ENCODE measurements at places on chromosomes 13 and 19. TPM values are rescaled to one million over a fixed set of nuclear protein-coding genes. Genes with fewer than 3 reads are reported as not detected.

Gene ZNF708
- 1.7 TPM for polyA plus RNA-seq

Gene PINLYP
- polyA plus RNA-seq, result 1.4 TPM

Gene CEBPA
- 0.04 TPM for polyA plus RNA-seq

GRCh38 chr19:41362143-41362847, 1.7 kb downstream of the B9D2 start:
- H3K36me3 ChIP-seq, result no peaks in the 10 kb centered on the region
- no peak overlapping the region for H3K4me3 ChIP-seq
- H3K27me3 ChIP-seq, result no peaks in the 10 kb centered on the region
- DNase-seq, result no peak
- peaks cover 7% of the 10 kb centered on the region for H3K4me1 ChIP-seq
- no peak overlapping the region for H3K27ac ChIP-seq

- no peaks in the 10 kb centered on the region for H3K27me3 ChIP-seq
- peak overlapping the region; percentile 63 for H3K4me3 ChIP-seq
- H3K36me3 ChIP-seq, result peaks cover 2% of the 10 kb centered on the region
- peak; percentile 6 for DNase-seq
- peaks cover 19% of the 10 kb centered on the region for H3K4me1 ChIP-seq
These were observed 757 bp upstream of the CLEC11A start for GRCh38 chr19:50722201-50723013.

DNA sequence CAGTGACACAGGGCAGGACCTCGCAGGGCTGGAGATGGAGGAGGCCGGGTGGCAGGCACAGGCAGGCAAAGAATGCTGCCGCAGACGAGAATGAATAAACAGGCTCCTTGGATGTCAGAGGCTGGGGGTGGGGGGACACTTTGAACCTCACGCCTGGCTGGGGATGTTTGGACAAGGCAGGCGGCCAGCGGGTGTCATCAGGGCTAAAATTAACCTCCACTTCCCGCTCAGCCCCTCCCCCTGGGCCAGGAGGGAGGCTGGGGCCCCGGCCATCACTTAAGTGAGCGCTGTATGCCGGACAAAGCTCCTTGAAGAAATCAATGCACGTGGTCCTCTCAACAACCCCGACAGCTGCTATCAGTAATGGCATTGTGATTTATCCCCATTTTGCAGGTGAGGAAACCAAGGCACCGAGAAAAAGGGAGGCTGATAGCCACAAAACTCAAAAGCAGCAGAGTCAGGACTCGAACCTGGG, 10.3 kb upstream of the FUT5 start:
- peak; percentile 74 for DNase-seq
- no peaks in the 10 kb centered on the region for H3K36me3 ChIP-seq
- no peak overlapping the region for H3K4me3 ChIP-seq

GRCh38 chr19:30969591-30969990, 379.6 kb downstream of the TSHZ3 start:
- H3K4me1 ChIP-seq, result no peaks in the 10 kb centered on the region
- DNase-seq, result no peak
- H3K27ac ChIP-seq, result no peak overlapping the region
- no peaks in the 10 kb centered on the region for H3K36me3 ChIP-seq
- H3K27me3 ChIP-seq, result no peaks in the 10 kb centered on the region

Gene ELSPBP1
- polyA plus RNA-seq, result not detected

DNA sequence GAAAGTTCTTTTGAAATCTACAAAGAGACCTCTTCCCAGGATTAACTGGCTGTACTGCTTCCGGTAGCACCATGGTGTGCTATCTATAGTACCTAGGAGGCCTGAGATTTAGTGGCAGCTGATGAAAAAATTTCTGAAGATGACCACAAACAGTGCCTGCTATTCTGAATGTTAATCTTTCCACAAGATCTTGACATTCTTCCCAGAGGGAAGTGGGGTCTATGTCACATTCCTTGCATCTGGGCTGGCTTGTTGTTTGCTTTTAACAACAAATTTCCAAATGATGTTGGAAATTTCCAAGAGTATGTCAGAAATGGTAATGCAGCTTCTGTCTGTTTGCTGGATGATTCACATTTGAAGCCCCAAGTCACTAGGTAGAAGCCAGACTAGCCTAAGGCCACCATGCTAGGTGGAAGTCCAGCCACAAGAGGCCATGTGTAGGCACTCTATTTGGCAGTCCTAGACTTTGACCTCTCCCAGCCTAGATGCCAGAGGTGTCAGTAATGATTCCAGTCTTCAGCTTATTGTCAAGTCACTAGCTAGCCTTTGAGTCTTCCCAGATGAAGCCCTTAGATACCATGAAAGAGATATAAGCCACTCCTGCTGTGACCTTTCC, 22.1 kb downstream of the SPART start:
- no peak overlapping the region for H3K27ac ChIP-seq
- H3K36me3 ChIP-seq, result peaks cover 34% of the 10 kb centered on the region

DNA sequence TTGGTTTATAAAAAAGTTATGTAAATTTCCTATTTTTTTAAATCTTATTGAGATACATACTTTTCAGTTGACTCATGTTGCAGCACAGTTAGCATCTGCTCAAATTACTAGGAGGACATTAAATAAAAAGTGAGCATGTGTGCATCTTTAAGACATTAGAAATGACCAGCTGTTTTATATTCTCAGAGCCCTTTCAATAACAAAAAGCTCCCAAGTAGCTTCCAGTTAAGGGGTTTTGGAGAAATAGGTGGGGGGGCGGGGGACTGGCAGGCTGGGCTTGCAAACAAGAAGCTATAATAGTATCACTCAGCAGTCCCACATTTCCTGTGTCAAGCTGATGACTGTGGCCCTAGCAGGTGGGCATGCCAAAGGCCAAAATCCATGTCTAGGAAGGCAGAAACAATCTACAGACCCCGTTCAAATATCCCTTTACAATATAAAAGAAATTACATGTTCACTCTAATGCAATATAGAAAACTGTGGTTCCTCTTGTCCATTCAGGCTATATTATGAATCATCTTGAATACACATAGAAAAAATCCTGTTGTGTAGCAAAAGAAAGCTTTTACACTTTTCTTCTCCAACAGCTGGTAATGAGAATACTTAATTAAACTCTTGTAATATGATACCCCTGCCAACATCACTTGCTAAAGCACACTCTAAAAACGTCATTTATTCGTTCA, 1713.2 kb upstream of the SLC10A2 start:
- no peaks in the 10 kb centered on the region for H3K36me3 ChIP-seq
- H3K27ac ChIP-seq, result no peak overlapping the region
- peak; percentile 64 for DNase-seq
- H3K4me1 ChIP-seq, result 0 out of 2 replicates have a peak, but pooled peaks cover 2% of the 10 kb centered on the region
- H3K4me3 ChIP-seq, result no peak overlapping the region
- H3K27me3 ChIP-seq, result no peaks in the 10 kb centered on the region

DNA sequence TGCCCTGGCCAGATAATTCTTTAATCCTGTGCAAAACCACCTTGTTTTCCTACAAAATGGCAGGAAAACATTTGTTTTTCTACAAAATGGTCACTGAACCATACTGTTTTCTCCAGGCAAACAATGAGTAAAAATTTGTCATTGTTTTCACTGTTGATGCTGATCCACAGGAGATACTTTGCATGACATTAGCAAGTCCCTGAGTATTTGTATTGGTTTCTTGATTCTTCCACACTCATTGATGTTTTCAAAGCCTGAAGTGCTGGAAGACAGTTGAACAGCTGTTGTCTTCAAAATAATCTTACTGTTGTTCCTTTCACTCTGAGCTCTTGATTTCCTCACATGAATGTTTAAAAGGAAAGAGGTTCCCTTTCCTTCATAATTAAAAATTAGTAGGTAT, 123.1 kb upstream of the HTR2A start:
- H3K4me1 ChIP-seq, result no peaks in the 10 kb centered on the region
- no peak for DNase-seq
- no peaks in the 10 kb centered on the region for H3K36me3 ChIP-seq

GRCh38 chr13:30364133-30364532, 56.8 kb upstream of the KATNAL1 start:
- no peaks in the 10 kb centered on the region for H3K36me3 ChIP-seq
- H3K4me3 ChIP-seq, result no peak overlapping the region
- H3K27me3 ChIP-seq, result no peaks in the 10 kb centered on the region
- peaks cover 16% of the 10 kb centered on the region for H3K4me1 ChIP-seq

GRCh38 chr19:40174092-40174491, 17.1 kb upstream of the MAP3K10 start:
- no peak overlapping the region for H3K27ac ChIP-seq
- H3K4me3 ChIP-seq, result no peak overlapping the region
- no peak for DNase-seq
- no peaks in the 10 kb centered on the region for H3K4me1 ChIP-seq

Gene LILRB5
- not detected for polyA plus RNA-seq

GRCh38 chr13:64767054-64767453, 2463.1 kb downstream of the PCDH9 start:
- H3K4me3 ChIP-seq, result no peak overlapping the region
- DNase-seq, result no peak
- no peak overlapping the region for H3K27ac ChIP-seq
- H3K27me3 ChIP-seq, result no peaks in the 10 kb centered on the region
- no peaks in the 10 kb centered on the region for H3K36me3 ChIP-seq

Gene JUND
- 101 TPM for polyA plus RNA-seq

DNA sequence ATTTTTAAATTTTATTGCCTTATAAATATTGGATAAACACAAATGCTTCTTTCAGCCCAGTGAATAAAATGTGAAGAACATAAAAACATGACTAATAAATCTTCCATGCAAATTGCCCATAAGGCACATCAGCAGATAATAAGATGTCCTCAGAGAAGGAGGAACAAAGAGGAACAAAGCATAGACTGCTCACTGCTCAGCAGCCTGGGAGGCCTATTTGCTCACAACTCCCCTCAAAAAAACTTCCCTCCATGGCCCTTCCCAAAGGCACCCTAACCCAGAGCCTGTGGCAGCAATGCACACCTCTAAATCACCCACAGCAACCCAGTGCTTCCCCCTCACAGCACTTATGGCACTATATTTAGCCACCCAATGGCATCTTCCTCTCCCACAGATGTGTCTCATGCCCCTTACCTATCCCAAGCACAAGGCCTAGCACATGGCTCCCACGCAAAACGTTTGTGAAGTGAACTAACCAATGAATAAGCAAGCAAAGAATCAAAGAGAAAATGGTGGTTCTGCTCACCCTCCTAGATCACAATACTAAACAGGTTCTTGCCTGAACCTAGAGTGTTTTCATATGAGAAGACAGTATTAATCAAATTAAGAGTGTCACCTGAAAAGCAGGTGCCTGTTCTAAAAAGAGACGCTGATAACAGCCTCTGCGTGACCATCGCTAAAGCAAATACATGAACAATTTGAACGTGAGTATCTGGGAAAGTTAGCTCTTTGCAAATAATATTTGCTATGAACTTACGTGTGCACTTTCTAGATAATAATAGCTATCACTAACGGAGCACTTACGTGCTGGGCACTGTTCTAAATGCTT, 96.9 kb downstream of the TBC1D4 start:
- H3K27ac ChIP-seq, result no peak overlapping the region
- no peaks in the 10 kb centered on the region for H3K36me3 ChIP-seq
- no peak overlapping the region for H3K4me3 ChIP-seq
- no peak for DNase-seq
- H3K27me3 ChIP-seq, result no peaks in the 10 kb centered on the region

Gene TTYH1
- not detected for polyA plus RNA-seq

Gene ZNF583
- polyA plus RNA-seq, result 1.9 TPM

DNA sequence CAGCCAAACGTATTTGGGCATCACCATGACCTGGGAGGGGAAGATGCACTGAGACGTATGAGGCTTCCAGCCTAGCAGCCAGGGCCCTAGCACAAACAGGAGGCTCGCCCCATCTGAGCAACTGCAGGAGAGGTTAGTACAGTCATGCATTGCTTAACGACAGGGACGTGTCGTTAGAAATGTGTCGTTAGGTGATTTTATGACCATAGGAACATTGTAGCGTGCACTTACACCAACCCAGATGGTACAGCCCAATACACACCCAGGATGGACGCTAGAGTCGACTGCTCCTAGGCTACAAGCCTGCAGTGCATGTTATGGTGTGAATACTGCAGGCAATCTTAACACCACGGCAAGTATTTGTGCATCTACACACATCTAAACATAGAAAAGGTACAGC, 9.3 kb downstream of the CD177 start:
- DNase-seq, result no peak
- no peaks in the 10 kb centered on the region for H3K36me3 ChIP-seq
- peaks cover 4% of the 10 kb centered on the region for H3K4me1 ChIP-seq
- H3K4me3 ChIP-seq, result no peak overlapping the region

Gene SLC1A6
- polyA plus RNA-seq, result not detected

Gene CCNE1
- polyA plus RNA-seq, result 7.4 TPM

GRCh38 chr19:2477732-2478191, 1.8 kb downstream of the GADD45B start:
- H3K27ac ChIP-seq, result peak overlapping the region; percentile 76
- H3K36me3 ChIP-seq, result peaks cover 4% of the 10 kb centered on the region
- H3K4me1 ChIP-seq, result peaks cover 4% of the 10 kb centered on the region
- peak; percentile 49 for DNase-seq
- H3K27me3 ChIP-seq, result no peaks in the 10 kb centered on the region

DNA sequence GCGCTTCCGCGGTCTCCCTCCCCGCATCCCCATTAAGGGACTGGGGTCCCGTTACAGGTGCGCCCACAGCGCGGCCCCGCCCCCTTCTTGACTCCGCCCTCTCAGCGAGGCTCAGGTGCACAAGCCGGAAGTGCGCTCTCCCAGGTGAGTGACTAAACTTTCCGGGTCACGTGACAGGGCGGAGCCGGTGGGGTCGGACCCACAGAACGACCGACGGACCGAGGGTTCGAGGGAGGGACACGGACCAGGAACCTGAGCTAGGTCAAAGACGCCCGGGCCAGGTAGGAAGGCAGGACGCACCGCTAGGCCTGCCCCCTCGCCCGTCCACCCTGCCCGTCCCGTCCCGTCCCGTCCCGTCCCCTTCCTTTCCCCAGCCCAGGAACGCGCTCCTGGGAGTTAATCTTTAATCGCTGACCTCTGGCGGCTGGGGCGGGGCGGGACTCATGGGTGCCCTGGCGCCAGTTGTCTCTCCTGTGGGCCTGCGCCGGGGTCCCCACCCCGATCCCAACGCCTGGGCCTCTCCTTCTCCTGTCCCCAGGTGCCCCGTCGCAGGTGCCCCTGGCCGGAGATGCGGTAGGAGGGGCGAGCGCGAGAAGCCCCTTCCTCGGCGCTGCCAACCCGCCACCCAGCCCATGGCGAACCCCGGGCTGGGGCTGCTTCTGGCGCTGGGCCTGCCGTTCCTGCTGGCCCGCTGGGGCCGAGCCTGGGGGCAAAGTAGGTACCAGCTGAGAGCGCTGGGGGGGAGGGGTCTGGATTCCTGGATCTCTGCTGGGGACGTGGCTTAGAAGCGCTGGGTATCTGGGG, at the start of gene CRB3:
Gene CRB3 (plus strand): TSS at position 202 of the 804 bp plus-strand sequence. CDS start 431 bp downstream, at position 633.
- H3K27me3 ChIP-seq, result peaks cover 27% of the 10 kb centered on the region
- no peak within 1 kb of the TSS for H3K4me3 ChIP-seq
- no peak for DNase-seq
- H3K4me1 ChIP-seq, result no peaks in the 10 kb centered on the region
- H3K36me3 ChIP-seq, result no peaks in the 10 kb centered on the region

Measured in IMR-90 (cell line).